ENCODE measurements at places on chromosomes 1 and 21. TPM values are rescaled to one million over a fixed set of nuclear protein-coding genes. Genes with fewer than 3 reads are reported as not detected.

The TGFBR3 gene
- total RNA-seq, result 21.0 TPM

The CLCNKB gene
- not detected for total RNA-seq

The HSD3B2 gene
- not detected for total RNA-seq

The TPTE gene
- total RNA-seq, result not detected

The ILF2 gene
- 142 TPM for total RNA-seq

The IL6R gene
- total RNA-seq, result 72.8 TPM

The CELA3A gene
- total RNA-seq, result not detected

The FMN2 gene
- total RNA-seq, result not detected

GRCh38 chr1:29475326-29475725, 239.0 kb downstream of the PTPRU start:
- H3K4me1 ChIP-seq, result no peaks in the 10 kb centered on the region
- no peak for DNase-seq
- H3K27ac ChIP-seq, result no peak overlapping the region
- no peak overlapping the region for H3K4me3 ChIP-seq
- peaks cover 82% of the 10 kb centered on the region for H3K27me3 ChIP-seq

DNA sequence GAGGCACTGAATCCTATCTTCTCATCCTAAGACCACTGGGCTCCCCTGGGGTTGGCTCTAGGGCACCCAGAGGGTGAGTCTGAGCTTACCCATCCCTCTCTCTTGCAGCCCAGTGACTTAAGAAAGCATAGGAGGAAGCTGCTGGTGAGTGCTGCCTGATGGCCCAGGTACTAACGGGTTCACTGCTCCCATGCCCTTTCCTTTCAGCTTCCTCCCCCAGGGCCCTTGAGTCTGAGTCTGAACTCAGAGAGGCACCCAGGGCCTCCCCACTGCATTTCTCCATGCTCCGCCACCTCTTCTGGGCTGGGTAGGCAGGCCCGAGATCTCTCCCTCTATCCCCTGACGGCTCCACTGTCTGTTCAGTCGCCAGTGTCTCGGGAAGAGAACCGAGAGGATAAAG, 29.7 kb downstream of the PPFIA4 start:
- peaks cover 8% of the 10 kb centered on the region for H3K4me1 ChIP-seq
- peaks cover 6% of the 10 kb centered on the region for H3K36me3 ChIP-seq
- no peak overlapping the region for H3K27ac ChIP-seq
- H3K27me3 ChIP-seq, result peaks cover 68% of the 10 kb centered on the region
- DNase-seq, result no peak

DNA sequence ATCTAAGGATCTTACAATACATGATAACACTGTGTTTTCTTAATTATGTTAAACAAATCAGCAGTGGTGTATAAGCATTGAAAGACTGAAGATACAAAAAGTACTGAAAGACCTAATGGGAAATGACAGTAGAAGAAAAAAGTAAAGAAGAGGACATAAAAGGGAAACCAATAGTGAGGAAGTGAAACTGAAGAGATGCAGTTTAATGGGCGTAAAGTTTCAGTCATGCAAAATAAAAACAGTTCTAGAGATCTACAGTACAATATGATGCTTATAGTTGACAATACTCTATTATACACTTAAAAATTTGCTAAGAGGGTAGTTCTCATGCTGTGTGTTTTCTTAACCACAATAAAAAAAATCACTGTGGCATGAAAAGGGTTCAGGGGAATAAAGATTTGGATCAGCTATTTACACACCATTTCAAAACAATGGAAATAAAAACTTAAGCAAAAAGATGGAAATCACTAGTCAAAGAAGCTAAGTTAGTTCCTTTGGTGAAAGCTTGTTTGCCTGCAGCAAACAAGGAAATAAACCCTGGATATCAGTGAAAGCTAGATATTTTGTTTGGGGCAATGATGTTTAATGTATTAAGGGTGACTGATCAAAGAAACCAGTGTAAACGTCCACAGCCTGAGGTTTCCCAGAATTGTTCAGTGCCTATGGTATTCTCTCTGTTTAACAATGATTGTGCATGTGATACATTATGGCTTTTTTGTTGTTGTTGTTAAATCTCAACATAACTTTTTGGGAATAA, 1160.8 kb upstream of the ADGRL2 start:
- no peaks in the 10 kb centered on the region for H3K27me3 ChIP-seq
- no peak overlapping the region for H3K4me3 ChIP-seq

GRCh38 chr1:112776688-112777087, 61.6 kb upstream of the PPM1J start:
- DNase-seq, result no peak
- no peaks in the 10 kb centered on the region for H3K36me3 ChIP-seq
- peaks cover 32% of the 10 kb centered on the region for H3K27me3 ChIP-seq

- H3K27me3 ChIP-seq, result no peaks in the 10 kb centered on the region
- H3K27ac ChIP-seq, result peak overlapping the region; percentile 99
- peaks cover 77% of the 10 kb centered on the region for H3K4me1 ChIP-seq
- H3K36me3 ChIP-seq, result peaks cover 3% of the 10 kb centered on the region
Observed at GRCh38 chr1:206709772-206710459, 25.2 kb downstream of the MAPKAPK2 start.

GRCh38 chr1:156767879-156768604, 707 bp downstream of the PRCC start:
- H3K27ac ChIP-seq, result no peak overlapping the region
- H3K27me3 ChIP-seq, result no peaks in the 10 kb centered on the region
- H3K4me3 ChIP-seq, result no peak overlapping the region
- DNase-seq, result no peak
- H3K36me3 ChIP-seq, result peaks cover 11% of the 10 kb centered on the region

DNA sequence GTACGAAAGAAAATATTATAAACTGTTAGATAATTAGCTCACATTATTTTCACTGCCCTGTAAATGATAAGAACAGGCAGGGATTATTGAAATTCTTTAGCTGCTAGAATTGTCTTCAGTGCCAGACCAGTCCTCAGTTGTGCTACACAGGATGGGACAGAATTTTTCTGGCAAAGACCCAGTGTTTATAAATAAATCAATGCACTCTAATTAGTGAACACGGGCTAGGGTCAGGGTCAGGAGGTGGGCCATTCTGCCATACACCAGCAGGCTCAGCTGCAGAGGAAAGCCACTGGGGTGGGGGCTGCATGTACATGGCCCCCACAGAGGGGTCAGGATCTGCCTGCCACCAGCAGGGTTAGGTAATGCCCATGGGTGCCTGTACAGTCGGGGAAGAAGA, 6.4 kb downstream of the BCAR3 start:
- no peak for DNase-seq
- peaks cover 43% of the 10 kb centered on the region for H3K27me3 ChIP-seq
- no peak overlapping the region for H3K27ac ChIP-seq
- H3K36me3 ChIP-seq, result peaks cover 10% of the 10 kb centered on the region
- H3K4me1 ChIP-seq, result peaks cover 2% of the 10 kb centered on the region

GRCh38 chr1:65317866-65318653, 8.7 kb downstream of the DNAJC6 start:
- peaks cover 6% of the 10 kb centered on the region for H3K36me3 ChIP-seq
- no peak overlapping the region for H3K27ac ChIP-seq
- H3K4me1 ChIP-seq, result no peaks in the 10 kb centered on the region
- no peak for DNase-seq
- no peak overlapping the region for H3K4me3 ChIP-seq
- peaks cover 5% of the 10 kb centered on the region for H3K27me3 ChIP-seq

DNA sequence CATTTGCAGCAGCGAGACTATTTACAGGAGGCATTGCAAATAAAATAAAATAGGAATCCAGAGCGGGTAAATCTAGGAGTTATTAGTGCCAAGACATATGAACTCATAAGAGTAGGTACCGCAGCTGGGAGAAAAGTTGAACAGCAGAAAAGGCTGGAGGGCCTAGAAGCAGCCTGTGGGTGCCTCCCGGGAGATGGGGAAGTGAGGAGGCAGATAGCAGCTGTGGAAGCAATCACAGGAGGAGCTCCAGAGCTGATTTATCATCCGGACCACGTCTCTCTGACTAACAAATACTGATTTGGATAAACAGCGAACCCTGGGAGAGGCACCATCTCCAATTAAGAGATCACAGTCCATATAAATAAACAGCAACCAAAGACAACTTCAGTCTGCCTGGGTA, 64.6 kb downstream of the BRINP2 start:
- no peaks in the 10 kb centered on the region for H3K27me3 ChIP-seq
- no peak for DNase-seq
- H3K27ac ChIP-seq, result no peak overlapping the region
- no peak overlapping the region for H3K4me3 ChIP-seq

- peaks cover 13% of the 10 kb centered on the region for H3K4me1 ChIP-seq
- H3K36me3 ChIP-seq, result peaks cover 6% of the 10 kb centered on the region
- H3K27me3 ChIP-seq, result no peaks in the 10 kb centered on the region
- H3K27ac ChIP-seq, result no peak overlapping the region
- no peak for DNase-seq
Observed at GRCh38 chr1:101071470-101071891, 45.9 kb upstream of the DPH5 start.

DNA sequence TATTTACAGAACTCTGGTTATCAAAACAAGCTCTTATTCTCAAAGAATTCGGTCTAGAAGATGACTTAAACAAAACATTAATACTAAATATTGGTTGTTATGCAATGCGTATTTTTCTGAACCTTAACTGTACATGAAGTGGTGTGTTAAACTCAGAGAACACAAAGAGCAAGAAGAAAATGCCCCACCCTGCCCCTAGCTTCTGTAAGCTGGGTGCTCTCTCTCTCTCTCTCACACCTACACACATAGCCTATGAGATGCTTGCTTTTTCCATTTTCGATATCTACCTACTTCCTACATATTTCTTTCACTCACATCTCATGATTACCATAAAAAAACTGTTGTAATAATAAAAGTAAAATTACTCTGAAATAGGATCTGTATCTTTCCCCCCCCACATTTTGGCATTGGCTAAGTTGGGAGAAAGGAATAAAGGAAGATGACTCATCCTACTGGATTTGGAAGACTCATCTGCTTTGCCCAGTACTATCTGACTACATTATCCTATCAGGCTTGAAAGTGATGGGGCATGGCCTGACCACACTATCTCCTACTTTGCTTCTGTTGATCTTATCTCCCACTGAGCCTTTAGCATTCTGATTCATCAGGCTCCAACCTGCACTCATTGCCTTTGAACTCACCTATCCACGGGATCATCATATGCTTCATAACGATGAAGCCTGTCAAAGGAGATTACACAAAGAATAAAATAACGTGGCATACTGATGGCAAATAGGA, 2.9 kb downstream of the CRYZ start:
- peak overlapping the region; percentile 53 for H3K4me3 ChIP-seq
- DNase-seq, result no peak
- peaks cover 7% of the 10 kb centered on the region for H3K36me3 ChIP-seq
- H3K27me3 ChIP-seq, result no peaks in the 10 kb centered on the region
